ENCODE measurements at places on chromosomes 12 and 14.

- no peaks in the 10 kb centered on the region for H3K27me3 ChIP-seq
- peaks cover 10% of the 10 kb centered on the region for H3K4me1 ChIP-seq
- no peak overlapping the region for H3K4me3 ChIP-seq
- H3K36me3 ChIP-seq: no peaks in the 10 kb centered on the region
- DNase-seq: no peak
Observed at GRCh38 chr12:79614730-79615129, 76.0 kb downstream of the PAWR start.

DNA sequence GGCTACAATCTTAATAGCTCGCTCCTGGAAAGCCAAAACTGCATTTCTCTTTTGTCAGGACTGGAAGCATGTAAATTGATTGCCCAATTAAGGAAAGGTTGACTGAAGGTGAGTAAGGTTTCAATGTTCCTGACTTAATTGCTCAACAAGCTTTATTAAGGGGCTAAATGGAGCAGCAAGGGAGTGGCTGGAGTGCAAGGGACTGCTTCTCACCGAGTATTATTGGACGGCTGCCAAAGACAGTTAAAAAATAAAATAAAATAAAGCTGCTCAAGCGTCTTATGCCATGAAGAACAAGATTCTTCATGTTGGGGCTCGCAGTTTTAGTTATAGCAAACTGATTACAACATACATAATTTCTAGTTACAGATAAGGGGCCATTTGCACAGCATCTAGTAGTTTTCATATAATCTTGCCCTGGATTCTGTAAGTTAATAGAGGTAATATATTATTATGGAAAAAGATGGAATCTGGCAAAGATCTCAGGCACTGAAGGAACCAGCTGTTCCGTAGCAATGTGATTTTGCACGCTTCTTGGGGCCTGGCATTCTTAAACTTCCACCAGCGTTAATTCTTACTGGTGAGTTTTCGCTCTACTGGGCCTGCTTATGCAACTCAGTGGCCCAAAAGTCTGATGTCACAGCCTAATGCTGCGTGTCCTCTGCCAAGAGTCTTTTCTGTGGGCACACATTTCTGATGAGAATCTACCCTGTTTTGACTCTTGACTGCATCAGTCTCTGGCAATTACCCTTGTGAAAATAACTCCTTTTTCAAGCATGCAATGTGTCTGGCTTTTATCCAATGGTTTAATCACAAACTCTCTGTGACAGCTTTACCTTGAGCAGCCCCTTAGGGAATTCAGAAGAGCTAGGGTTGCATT is 108.5 kb downstream of the SLC38A1 start:
- H3K27ac ChIP-seq: no peak overlapping the region
- no peak for DNase-seq
- peaks cover 15% of the 10 kb centered on the region for H3K4me1 ChIP-seq

DNA sequence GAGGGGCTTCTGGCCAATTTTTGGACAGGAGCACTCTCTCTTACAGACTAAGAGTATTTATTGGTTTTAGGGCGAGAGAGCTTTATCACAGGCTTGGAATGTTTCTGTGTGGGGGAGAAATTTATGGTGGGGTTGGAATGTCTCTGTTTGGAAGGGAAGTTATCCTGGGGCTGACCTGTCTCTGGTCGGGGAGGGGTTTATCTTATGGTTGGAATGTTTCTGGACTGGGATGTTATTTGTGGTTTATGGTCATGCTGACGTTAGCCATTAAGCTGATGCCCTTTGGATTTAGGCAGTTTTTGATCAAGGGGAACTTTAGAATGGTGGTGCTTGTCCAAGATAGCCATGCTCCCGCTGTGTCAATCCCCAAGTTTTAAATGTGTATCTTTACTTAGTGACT is 614.8 kb downstream of the DIO2 start:
- no peak overlapping the region for H3K27ac ChIP-seq
- DNase-seq: no peak
- no peaks in the 10 kb centered on the region for H3K36me3 ChIP-seq
- no peak overlapping the region for H3K4me3 ChIP-seq

GRCh38 chr12:31645924-31646323 is 13.6 kb upstream of the ETFBKMT start:
- H3K27me3 ChIP-seq: no peaks in the 10 kb centered on the region
- no peaks in the 10 kb centered on the region for H3K4me1 ChIP-seq
- H3K27ac ChIP-seq: no peak overlapping the region
- DNase-seq: no peak

GRCh38 chr12:118326991-118327390 is 45.7 kb downstream of the TAOK3 start:
- no peaks in the 10 kb centered on the region for H3K36me3 ChIP-seq
- no peaks in the 10 kb centered on the region for H3K27me3 ChIP-seq
- no peak overlapping the region for H3K4me3 ChIP-seq

- H3K27me3 ChIP-seq: no peaks in the 10 kb centered on the region
- no peak overlapping the region for H3K4me3 ChIP-seq
- H3K4me1 ChIP-seq: no peaks in the 10 kb centered on the region
- H3K27ac ChIP-seq: no peak overlapping the region
- no peak for DNase-seq
Observed at GRCh38 chr12:26918321-26919215, 19.2 kb downstream of the INTS13 start.

DNA sequence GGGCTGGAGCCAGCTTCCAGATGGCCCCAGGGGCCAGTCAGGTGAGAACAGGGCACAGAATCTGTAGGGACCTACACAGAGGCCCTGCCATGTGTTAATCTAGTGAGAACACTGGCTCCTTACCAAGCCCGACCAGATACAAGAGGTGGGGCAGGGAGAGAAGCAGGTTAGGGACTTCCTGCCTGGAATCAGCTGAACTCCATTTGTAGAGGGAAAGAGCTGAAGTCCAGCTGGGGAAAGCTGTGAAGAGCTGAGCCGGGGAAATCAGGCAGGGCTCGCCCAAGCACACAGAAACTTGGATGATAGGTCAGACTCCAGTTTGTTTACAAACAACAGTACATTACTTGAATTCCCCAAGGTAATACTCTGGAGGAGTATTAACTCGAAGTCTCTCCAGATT is 46.7 kb downstream of the PTGER2 start:
- peaks cover 2% of the 10 kb centered on the region for H3K4me1 ChIP-seq
- H3K36me3 ChIP-seq: no peaks in the 10 kb centered on the region
- H3K27ac ChIP-seq: no peak overlapping the region
- no peak for DNase-seq
- H3K27me3 ChIP-seq: no peaks in the 10 kb centered on the region

GRCh38 chr12:58105225-58106119 is 164.1 kb downstream of the ATP23 start:
- H3K4me3 ChIP-seq: no peak overlapping the region
- H3K4me1 ChIP-seq: no peaks in the 10 kb centered on the region
- H3K27me3 ChIP-seq: peaks cover 5% of the 10 kb centered on the region
- no peaks in the 10 kb centered on the region for H3K36me3 ChIP-seq
- no peak overlapping the region for H3K27ac ChIP-seq

- DNase-seq: no peak
- H3K4me1 ChIP-seq: no peaks in the 10 kb centered on the region
Observed at GRCh38 chr14:53881161-53881871, 75.3 kb downstream of the BMP4 start.

- H3K27me3 ChIP-seq: no peaks in the 10 kb centered on the region
- no peak overlapping the region for H3K4me3 ChIP-seq
- H3K36me3 ChIP-seq: peaks cover 2% of the 10 kb centered on the region
- peaks cover 7% of the 10 kb centered on the region for H3K4me1 ChIP-seq
- no peak for DNase-seq
- no peak overlapping the region for H3K27ac ChIP-seq
Observed at GRCh38 chr12:93297536-93297935, 80.2 kb upstream of the NUDT4 start.

- DNase-seq: no peak
- H3K27me3 ChIP-seq: no peaks in the 10 kb centered on the region
- no peaks in the 10 kb centered on the region for H3K36me3 ChIP-seq
- no peaks in the 10 kb centered on the region for H3K4me1 ChIP-seq
- H3K27ac ChIP-seq: no peak overlapping the region
- no peak overlapping the region for H3K4me3 ChIP-seq
Observed at GRCh38 chr12:90473831-90474230, 481.1 kb downstream of the CCER1 start.

DNA sequence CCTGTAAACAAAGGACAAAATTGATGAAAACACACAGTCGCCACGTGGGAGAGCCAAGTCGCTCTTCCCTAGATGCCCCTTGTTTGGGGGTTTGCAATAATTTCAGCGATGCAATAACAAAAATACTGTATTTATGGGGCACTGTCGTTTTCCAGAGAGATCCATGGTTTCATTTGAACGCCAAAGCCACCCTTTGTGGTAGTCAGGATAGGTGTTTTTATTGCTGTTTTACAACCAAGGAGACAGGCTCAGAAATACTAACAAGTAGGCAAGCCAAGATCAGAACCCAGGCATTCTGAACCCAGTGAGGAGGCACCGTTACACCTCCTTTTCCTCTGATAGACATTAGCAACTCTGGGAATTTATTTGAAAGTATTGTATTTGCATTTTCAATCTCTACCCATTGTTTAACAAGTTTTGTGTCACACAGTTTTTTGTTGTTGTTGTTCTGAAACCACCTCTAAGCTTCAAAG is 831 bp upstream of the BTBD7 start:
- DNase-seq: no peak
- H3K4me1 ChIP-seq: peaks cover 34% of the 10 kb centered on the region
- peaks cover 2% of the 10 kb centered on the region for H3K36me3 ChIP-seq
- no peaks in the 10 kb centered on the region for H3K27me3 ChIP-seq
- H3K27ac ChIP-seq: peak overlapping the region; percentile 91
- H3K4me3 ChIP-seq: peak overlapping the region; percentile 91

- H3K27me3 ChIP-seq: no peaks in the 10 kb centered on the region
- no peak overlapping the region for H3K4me3 ChIP-seq
- no peak overlapping the region for H3K27ac ChIP-seq
Observed at GRCh38 chr12:49809381-49809905, 18.8 kb downstream of the NCKAP5L start.

DNA sequence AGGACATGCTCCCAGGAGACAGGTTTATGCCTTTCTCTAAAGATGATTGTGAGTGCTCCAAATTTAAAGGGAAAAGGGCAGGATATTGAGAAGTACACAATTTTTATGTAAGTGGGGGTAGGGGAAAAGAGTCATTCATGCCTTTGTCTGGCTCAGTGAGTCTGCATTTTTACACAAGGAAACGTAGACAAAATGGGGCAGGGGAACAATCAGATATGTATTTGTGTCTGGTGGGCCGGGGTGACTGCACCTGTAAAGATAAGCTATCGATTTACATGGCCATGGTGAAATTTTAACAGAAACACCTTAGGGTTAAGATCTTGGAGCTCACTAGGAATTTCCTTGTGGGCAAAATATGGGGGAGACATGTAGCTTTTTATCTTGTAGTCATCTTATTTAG is 123.6 kb downstream of the VRK1 start:
- DNase-seq: no peak
- no peaks in the 10 kb centered on the region for H3K4me1 ChIP-seq
- H3K4me3 ChIP-seq: no peak overlapping the region
- no peaks in the 10 kb centered on the region for H3K27me3 ChIP-seq
- H3K27ac ChIP-seq: no peak overlapping the region
- no peaks in the 10 kb centered on the region for H3K36me3 ChIP-seq
